ENCODE measurements at places on chromosomes 16 and 17.
A peak's percentile ranks its signal among the peaks of the same experiment; 100 is the strongest.

- DNase-seq = no peak
These were observed 18.4 kb upstream of the STAC2 start for GRCh38 chr17:39244016-39244599.

DNA sequence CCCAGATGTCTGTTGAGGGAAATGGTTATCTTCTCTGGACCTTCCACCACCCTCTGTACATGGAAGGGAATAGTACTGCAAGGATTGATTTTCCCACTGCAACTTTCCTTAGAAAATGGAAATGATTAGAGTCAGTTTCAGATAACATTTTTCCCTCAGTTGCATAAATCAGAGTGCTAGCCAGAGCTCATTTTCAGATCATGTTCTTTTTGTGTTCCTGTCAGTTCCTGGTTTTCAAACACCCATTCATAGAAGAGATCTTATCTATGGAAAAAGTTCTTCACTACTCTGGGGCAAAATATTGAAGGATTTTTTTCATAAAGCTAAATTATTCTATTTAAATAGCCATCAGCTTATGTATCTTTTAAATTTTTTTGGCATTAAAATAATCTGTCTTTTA lies 11.7 kb upstream of the COX10 start:
- no peak for DNase-seq

DNA sequence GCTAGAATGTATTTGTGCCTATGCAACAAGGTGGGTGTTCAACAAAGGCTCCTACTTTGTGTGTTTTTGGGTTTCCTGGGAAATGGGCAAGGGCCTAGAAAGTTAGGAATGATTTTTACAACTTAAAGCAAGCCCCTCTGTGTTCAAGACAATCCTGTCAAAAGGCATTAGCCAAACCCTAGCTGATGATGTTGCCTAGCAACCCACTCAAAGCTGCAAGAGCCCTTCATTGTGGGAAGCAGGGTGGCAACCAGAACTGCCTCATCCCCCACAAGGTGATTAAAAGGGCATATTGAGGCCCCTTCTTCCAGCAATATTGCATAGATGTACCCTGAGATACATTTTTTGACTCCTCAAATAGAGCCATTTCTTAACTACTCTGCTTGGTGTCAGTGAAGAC lies 16.0 kb upstream of the RASL10B start:
- DNase-seq = no peak

GRCh38 chr16:26765087-26765486 lies 301.6 kb upstream of the C16orf82 start:
- DNase-seq = peak; percentile 5

- DNase-seq = no peak
These were observed 37.9 kb upstream of the ADCY7 start for GRCh38 chr16:50228364-50228868.

DNA sequence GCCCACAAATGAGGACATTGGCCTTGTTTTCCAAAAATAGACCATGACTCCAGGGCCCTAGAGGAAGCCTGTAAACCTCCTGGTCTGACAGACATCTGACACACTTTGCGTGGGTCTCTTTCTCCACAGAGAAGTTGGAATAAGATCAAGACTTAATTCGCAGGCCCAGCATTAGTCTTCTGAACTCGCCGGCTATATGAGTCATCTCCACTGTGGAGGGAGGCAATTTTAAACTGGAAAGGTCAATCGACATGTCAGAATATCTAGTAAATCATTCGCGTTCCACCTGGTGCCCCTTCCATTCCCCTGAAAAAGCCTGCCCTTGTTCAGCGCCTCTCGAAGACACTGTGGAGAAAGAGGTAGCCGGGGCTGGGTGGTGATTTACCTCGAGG lies 140.1 kb downstream of the CLEC16A start:
- DNase-seq = no peak

GRCh38 chr17:64345689-64346376 lies 44.8 kb downstream of the PECAM1 start:
- no peak for DNase-seq

DNA sequence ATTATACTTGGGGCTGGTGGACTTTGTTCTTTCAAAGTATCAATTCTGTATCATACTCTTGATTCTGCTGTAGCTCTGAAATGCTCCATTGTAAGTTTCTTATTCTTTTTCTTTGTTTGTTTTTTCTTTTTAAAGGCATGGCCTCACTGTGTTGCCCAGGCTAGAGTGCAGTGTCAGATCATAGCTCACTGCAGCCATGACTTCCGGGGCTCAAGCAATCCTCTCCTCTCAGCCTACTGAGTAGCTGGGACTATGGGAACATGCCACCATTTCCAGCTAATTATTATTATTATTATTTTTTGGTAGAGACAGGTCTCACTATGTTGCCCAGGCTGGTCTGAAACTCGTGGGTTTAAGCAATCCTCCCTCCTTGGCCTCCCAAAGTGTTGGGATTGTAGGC lies 38.9 kb upstream of the METTL9 start:
- no peak for DNase-seq

DNA sequence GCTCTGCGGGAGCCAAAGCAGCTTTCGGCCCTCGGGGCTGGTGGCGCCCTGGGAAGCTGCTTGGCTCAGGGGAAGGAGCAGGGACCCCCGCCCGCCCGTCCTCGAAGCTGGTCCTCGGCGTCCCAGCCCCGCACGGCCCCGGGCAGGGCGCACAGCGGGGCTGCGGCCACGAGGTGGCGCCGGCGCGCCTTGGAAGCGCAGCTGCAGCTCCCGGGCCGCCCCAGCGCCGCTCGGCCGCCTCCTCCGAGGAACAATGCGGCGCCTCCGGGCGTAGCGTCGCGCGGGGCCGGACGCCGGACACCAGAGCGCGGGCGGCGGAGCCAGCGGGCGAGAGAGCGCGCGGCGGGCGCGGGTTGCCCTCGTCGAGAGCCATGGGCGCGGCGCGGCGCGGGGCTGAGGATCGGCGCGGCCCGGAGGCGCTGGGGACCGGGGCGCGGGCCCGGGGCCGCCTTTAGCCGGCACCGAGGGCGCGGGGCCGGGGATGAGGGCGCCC lies at the start of gene MGAT5B:
Gene MGAT5B (plus strand): TSS at position 229 of the 493 bp plus-strand sequence. CDS start 626 bp downstream, outside the sequence.
- peak; percentile 84 for DNase-seq

GRCh38 chr17:77107506-77108433 lies 33.0 kb upstream of the SEC14L1 start:
- DNase-seq = peak; percentile 54

DNA sequence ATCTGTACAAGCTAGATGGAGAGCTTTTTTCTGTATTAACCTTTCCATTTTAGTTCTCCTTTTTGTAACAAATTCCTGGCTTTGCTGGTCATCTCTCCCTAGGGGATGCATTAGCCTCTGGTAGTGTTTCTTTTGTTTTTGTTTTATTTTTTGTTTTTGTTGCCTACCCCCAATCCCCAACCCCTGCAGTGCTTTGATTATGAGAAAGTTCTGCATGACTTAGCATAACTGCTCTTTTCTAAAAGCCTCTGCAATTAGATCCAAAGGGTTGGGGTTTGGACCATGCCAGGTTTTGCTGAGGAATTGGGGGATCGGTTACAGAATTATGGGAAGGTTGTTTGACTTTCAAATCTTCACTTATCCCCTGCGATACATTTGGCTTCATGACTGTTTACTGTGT lies 98.2 kb downstream of the ADAMTS18 start:
- no peak for DNase-seq

DNA sequence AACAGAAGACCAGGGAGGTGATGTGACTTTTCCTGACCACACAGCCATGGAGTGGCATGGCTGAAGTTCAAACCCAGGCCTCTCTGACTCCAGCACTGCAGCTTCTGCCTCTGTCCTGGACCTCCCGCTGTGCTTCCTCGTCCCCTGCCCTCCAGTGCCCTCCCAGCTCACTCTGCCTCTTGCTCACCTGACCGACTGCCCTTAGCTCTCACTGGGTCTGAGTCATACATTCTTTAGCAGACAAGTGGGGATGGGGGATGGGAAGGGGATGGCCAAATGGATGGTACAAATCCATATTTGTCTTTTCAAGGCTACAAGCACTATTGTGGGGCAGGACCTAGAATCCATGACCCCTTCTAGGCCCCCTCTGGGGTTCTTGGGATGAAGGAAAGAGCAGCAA lies 33.0 kb downstream of the PITPNM3 start:
- DNase-seq = no peak

GRCh38 chr17:35167666-35168065 lies 20.0 kb downstream of the UNC45B start:
- no peak for DNase-seq

- no peak for DNase-seq
These were observed 44.4 kb upstream of the ABCC11 start for GRCh38 chr16:48291754-48292153.

DNA sequence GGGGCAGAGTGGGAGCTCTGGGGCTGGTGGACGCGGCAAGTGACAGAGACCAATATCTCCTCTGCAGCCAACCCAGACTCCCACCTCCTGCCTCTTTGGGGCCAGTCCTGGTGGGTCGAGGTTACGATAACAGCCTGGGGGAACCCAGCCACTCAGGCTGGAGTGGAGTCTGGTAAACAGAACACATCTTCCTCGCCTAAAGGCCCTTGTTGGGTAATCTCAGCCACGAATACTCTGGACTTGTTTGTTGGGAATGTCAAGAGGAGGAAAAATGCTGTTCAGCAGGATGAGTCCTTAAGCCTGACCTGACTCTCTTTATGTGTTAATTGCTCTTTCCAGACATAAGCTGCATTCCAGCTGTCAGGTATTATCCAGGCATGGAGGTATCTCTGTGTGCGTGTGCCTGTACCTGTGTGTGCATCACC lies 8.0 kb upstream of the SPNS2 start:
- DNase-seq = no peak

DNA sequence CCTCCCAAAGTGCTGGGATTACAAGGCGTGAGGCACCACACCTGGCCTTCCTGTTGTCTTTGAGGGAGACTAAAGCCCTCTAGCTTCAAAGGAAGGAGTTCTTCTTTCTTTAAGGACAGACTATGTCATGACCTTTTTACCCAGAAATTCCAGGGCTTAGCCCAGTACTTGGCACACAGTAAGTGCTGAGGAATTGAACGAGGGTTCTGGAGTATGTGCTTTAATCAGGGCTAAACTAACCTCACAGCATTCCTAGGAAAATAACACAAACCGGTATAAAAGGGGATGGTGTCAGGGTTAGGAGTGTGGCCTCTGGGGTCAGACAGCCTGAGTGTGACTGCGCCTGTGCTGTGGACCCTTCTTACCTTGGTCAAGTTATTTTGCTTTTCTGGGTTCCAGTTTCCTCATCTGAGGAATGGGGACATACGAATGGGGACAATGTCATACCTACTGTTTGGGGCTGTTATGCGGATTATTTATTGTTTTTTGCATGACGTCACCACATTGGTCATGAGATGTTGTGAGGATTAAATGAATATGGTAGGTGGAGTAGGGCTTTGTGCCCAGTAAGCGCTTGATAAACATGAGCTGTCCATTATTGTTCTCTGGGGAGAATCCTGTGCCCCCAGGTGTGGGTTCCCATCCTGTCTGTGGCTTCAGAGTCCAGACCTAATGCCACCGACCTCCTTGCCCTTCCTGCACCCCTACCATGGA lies 21.9 kb downstream of the KSR1 start:
- no peak for DNase-seq

- no peak for DNase-seq
These were observed 116.4 kb downstream of the NPIPB5 start for GRCh38 chr16:22627043-22627442.

DNA sequence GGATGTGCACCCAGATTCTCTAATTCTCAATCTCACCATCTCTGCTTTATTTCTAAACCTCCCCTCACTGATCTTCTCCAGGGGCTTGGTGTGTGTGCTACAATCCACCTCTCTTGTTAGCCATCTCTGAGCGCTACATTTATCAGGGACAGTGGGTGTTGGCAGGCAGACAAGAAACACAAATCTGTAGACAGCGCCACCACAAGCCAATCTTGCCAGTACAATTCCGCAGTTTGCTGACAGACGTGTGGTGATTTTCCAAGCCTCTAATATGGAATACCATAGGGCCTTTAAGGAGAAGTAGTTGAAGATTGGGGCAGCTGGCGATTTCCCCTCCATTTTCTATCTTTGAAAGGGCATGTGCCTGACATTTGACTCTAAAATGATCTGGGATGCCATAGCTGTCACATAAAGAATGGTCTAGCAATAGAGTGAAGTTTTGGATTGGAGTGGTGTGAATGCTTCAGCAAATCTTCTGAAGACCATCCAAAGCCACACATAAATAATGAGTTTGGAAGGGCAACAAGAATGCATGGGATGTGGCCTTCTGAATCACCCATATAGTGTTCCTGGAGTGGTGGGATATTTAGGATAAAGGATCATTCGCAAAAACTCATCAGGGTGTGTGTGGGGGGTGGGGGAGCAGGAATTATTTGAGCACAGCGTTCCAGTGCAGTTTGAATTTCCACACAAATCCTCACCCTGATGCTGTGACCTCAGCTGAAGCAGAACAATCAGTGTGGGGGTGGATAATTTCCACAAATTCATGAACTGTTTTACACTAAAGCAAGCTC lies 12.0 kb upstream of the ANKFN1 start:
- DNase-seq = no peak

DNA sequence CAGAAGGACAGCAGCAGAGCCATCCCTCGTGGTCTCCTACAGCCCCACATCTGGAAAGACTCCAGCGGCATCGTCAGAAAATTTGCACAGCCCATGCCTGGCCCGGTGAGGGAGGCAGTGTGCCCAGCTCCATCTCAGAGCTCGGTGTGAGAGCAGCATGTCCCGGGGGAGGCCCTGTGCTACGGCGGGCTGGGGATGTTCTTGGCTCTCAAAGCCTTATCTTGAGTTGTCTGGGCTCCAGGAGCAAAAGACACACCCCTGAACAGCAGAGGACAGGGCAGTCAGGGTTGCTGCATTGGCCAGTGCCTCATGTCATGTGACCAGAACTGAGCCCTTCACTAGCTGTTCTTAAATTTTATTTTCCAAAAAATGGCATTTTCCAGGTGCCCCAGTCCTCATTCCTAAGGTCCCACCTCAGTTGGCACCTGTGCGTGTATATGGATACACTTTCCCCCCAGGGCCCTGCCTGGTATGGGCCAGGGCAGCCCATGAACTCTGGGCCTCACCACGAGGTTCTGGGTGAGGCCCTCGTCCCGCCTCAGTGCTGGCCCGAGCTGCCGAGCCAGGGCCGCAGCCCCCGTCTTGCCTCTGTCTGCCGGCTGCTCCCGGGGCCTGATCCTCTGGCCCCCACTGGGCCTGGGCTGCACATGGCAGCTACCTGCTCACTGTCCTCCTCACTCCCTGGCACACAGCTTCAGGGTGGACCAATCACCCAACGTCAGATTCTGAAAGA lies 3.0 kb downstream of the NUDT16L1 start:
- DNase-seq = no peak

DNA sequence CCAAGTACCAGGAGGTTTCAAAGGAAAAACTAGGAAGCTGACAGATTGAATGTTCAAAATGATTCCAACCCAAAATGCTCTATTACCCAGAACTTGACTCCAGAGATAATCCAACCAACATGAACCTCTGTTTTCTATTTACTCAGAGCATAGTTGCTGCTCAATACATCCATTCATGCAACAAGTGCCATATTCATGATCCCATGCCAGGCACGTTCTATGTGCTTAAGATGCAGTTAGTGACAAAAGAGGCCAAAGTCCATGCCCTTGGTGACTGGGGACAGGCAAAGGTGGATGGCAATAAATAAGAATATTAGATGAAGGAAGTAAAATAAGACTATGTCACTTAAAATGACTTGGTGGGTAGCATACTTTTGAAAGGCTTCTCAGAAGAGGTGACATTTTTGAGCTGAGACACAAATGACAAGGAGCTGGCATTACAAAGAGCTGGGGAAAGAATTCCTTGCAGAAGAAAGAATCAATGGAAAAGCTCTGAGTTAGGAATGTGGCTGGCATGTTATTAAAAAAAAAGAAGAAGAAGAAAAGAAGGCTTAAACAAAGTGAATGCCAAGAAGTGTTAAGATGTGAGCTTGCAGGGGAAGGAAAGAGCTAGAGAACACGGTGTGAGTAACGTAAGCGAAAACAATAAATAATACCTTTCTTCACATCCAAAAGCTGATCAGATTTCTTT lies 34.5 kb downstream of the TOX3 start:
- no peak for DNase-seq

- no peak for DNase-seq
These were observed 89.8 kb downstream of the KATNIP start for GRCh38 chr16:27639561-27640276.

All from stimulated activated CD4-positive, alpha-beta T cell treated with anti-CD3 and anti-CD28 coated beads, Interleukin-4, amount 100 ng/mL, for 1 hour (primary cell).